NCI-H2171 (cell line): ENCODE measurements at places on chromosomes 6 and 20.

- DNase-seq, result no peak
These were observed 25.0 kb downstream of the SIRPA start for GRCh38 chr20:1920252-1920651.

GRCh38 chr20:59063358-59064213 is 21.0 kb upstream of the PRELID3B start:
- no peak for DNase-seq

DNA sequence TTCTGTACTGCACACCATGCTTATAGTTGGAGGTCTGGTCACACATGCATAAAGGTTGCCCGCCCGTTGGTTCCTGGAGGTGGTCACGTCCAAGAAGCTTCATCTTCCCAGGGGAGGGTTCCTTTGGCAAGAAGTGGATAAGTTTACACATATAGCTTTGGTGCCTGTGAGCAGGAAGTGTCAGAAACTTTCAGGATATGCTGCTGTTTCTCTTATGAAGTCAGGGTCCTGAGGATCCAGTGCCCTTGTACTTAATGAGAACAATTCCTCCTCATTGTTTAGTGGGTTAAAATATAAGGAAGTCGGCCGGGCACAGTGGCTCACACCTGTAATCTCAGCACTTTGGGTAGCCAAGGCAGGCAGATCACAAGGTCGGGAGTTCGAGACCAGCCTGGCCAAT is 115.5 kb upstream of the DUSP22 start:
- DNase-seq, result no peak

GRCh38 chr20:62743777-62744317 is 35.2 kb downstream of the NTSR1 start:
- DNase-seq, result no peak

DNA sequence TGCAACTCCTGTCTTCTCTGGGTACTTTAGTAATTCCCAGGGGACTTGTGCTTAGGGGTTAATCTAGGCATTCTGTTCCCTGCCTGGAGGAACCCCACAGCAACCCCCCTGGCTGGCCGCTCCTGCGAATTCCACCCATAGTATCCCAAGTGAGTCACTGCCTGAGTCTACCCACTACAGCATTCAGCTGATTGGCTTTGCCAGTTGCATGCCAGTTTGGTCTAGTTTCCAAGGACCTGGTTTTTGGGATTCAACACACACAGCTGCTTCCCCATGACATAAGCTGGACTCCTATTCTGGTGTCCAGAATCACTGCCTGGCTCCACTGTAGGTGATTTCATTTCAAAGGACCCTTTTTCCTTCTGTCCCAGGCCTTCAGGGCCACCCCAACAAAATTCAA is 40.3 kb downstream of the PLCG1 start:
- no peak for DNase-seq

DNA sequence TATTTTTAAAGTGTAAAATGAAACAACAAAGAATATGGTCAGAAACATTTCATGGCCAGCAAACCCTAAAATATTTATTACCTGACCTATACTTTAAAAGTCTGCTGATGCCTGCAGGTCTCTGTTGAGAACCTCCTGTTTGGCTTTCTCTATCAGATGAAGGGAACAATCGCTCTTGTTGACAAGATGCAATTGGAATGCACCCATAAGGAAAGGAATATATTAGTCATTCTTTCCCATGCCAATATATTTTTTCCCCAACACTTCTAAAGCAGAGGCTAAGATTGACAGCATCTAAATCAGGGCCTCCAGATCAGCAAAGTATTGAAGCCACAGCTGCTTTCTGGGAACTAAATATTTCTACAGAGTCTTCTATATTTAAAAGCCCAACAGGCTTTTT is 897.8 kb downstream of the EPHA7 start:
- DNase-seq, result no peak
